ENCODE measurements at places on chromosomes 2 and 18.

DNA sequence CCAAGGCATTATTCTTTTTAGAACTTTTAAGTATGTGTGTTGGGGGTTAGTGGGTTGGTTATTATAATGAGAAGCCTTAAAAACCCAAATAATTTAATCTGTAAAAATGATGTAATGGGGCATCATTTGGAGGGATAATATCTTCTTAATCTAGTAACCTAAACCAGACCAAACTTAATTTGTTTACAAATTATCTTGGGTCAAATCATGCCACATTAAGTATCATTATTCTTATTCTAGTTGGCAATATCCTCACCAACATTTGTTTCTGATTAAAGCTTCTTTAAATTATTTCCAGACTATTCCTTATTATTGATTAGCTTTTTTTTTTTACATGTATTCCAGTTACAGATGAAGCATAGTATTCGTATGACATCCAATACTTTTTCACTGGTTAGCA, 85.5 kb upstream of the VWC2L start:
- no peak for DNase-seq

- no peak for DNase-seq
Observed at GRCh38 chr2:142946941-142947340, 69.5 kb downstream of the KYNU start.

GRCh38 chr2:142031656-142032055, 99.2 kb downstream of the LRP1B start:
- no peak for DNase-seq

- DNase-seq = no peak
Observed at GRCh38 chr18:44358402-44358801, 322.3 kb upstream of the SETBP1 start.

GRCh38 chr2:145751629-145752028, 1231.7 kb upstream of the ZEB2 start:
- DNase-seq = no peak

DNA sequence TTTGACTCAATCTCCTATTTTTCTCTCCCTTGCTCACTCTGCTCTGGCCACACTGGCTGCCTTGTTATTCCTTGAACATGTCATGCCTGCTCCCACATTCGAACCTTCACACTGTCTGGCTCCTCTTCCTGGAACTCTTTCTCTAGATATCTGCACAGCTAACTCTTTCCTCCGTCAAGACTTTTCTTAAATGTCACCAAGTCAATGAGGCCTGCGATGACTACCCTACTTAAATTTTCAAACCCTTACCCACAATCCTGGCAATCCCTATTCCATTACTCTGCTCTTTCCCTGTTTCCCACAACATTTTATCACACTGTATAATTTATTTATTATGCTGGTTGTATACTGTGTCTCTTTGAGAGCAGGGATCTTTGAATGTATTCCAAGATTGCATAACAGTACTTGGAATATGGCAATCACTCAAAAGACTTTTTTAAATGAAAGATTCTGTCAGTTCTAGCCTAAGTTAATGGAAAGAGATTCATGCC, 206.2 kb downstream of the SRBD1 start:
- no peak for DNase-seq

- DNase-seq = no peak
Observed at GRCh38 chr18:48028696-48029095, 98.2 kb upstream of the SMAD2 start.

GRCh38 chr2:120227111-120227991, 4.2 kb upstream of the TMEM185B start:
- no peak for DNase-seq

GRCh38 chr2:68747900-68748299, 13.3 kb downstream of the ARHGAP25 start:
- DNase-seq = no peak

DNA sequence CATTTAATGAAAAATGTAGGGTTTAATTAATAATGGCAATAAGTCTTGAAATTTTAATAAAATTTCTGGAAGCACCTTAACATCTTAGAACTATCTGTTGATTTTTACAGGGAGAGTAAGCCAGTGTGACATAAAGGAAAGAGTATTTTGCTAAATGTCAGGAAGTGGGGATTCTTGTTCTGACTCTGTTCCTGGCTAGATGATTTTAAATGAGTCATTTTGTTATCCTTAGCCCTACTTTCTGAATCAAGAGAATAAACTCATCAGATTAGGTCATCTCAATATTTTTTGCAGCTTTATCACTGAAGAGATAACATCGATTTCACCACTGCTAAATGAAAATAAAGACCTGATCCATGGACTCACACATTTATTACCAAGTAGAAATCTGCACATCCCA, 377.5 kb upstream of the CYRIA start:
- no peak for DNase-seq

GRCh38 chr2:156182132-156182531, 150.4 kb downstream of the NR4A2 start:
- DNase-seq = no peak

DNA sequence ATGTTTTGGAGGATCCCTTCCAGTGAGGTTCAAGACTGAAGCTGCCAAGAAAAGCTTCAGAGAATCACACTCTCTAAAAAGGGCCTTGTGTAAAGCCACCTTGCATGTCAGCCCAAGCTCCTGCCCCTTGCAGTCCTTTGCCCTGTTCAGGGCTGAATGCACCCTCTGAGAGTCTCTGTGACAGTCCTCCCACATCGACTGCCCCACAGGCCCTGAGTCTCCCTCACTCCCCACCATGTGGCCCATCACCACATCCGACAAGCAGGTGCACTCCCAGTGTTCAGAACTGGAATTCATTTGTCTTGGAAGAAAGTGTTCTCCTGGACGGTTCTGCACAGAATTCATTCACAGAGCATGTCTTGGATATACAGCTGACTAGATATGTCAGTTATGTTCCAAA, 31.0 kb downstream of the BCL11A start:
- DNase-seq = no peak

- DNase-seq = no peak
Observed at GRCh38 chr2:118750959-118751565, 96.4 kb downstream of the EN1 start.

DNA sequence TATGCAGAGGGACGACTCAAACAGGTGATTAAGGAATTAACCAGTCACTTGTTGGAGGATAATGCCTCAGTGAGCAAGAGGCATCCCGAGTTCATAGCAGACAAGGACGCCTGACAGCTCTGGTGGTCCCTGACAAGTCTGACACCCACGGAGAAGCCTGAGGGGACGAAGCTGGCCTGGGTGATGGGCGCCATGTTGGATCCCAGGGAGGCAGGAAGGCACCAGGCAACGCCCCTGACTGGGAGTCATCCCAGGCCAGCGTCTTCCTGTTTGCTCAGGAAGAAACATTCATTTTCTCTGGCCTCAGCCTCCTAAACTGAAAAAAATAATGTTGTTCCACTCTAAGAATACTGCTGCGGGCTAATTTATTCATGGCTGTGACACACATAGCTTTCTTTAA, 92.1 kb upstream of the ATP8B1 start:
- no peak for DNase-seq

- no peak for DNase-seq
Observed at GRCh38 chr2:109523536-109524361, 90.0 kb downstream of the SEPTIN10 start.

- DNase-seq = no peak
Observed at GRCh38 chr2:236744716-236745115, 175.1 kb downstream of the ACKR3 start.

GRCh38 chr2:132384491-132385151, 32.0 kb upstream of the GPR39 start:
- no peak for DNase-seq

DNA sequence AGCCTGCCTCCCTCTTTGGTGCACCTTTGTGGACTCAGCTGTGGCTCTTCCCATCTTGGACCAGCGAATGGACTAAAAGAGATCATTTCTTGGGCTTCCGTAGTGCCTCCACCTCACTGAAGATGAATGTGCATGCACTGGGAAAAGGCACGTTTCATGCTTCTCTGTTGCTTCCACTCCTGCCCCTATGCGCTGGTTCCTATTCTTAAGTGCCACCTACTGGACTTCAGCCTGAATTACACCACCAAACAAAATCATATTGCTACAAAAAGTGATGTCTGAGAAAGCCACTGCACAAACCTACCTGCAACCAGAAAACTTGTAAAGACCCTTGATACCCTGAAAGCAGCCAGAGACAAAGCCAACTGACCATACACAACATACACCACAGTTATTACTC, 695.6 kb downstream of the TSN start:
- no peak for DNase-seq

DNA sequence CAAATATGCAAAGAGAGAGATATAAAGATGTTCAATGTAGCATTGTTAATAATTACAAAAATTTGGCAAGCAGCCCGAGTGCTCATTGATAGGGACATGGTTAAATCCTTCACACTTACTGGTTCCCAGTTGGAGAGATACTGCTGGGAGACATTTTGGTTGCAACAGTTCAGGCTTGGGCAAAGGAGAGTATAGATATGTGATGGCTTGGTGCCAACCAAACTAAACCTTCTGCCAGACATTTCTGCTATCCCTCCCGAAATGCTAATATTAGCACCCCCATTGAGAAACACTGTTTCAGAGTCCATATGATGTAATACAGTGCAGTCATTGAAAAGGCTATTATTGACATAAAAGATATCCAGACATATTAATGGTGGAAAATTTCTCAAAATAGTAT, 11.5 kb downstream of the GEN1 start:
- no peak for DNase-seq

DNA sequence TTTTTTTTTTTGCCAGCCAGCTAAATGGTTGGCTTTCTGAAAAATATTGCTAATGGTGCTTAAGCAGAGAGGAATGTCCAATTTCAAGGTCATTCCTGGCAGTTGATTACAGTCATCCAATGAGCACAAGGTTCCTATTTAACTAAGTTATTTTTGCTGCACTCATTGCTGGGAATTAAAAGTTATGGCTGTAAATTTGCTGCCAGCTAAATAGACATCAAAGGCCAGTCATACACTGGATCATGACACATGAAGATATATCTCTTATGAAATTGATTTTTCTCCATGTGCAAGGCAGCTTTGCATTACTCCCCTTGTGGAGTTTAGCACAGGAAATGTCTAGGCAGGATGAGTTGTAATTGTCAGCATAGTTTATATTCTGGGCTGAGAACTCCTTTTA, 1898.4 kb upstream of the CELF4 start:
- DNase-seq = no peak

- no peak for DNase-seq
Observed at GRCh38 chr2:72292433-72292832, 144.8 kb upstream of the CYP26B1 start.

DNA sequence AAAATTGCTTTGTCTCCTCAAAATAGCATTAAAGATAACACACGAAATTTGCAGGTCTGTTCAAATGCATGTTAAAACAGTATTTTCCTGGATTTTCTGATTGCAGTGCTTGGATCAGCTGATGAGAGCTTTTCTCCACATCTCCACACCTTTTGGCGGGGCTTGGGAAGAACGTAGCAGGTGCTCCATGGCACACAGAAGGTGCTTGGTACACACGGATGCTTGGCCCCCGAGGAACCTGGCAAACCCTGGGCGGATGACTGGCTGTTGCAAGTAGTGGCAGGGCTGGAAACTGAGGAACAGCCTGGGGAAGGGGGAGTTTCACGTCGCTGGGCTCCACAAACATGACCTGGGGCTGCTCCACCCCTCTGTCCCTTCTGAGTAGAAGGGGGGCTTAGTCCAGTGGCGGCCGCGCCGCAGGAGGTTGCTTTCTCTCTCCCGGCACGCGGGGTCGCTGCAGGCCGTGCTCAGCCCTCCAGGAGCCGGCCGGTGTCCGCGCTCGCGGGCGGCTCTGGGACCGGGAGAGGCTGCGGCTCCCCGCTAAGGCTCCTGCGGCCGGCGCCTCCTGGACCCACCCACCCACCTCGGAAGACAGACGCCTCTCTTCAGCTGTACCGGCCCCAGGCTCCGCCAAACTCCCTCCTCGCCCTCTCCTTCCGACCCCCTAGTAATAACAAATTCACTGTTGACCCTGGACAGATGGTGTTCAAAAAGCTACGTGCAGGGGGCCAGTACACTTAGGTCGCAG, 69.3 kb downstream of the MARCO start:
- DNase-seq = no peak

DNA sequence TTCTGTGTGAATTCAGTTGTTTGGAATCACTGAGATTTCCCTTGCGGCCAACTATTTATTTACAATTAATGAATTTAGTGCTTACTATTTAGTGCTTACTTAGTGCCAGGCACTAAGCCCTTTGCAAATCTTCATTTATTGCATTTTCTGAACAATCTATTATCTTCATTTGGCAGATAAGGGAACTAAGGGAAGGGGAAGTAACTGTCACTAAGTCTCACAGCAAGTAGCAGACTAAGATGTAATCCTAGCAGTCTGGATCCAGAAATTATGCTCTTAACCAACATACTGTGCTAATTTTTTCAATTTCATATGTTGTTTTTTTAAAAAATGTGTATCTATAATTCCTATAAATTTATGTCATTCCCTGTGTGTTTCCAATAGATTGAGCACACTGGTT, 214.4 kb upstream of the EPC2 start:
- DNase-seq = no peak
